ENCODE measurements at places on chromosomes 16 and 17.

GRCh38 chr16:81524382-81524781 is 79.8 kb downstream of the CMIP start:
- DNase-seq = no peak

- DNase-seq = no peak
These were observed 69.8 kb downstream of the SLC39A11 start for GRCh38 chr17:73022694-73023093.

- DNase-seq = no peak
These were observed 7.2 kb downstream of the EFCAB5 start for GRCh38 chr17:29948448-29949215.

GRCh38 chr17:82272495-82273326 is 789 bp downstream of the CSNK1D start:
- DNase-seq = no peak

- no peak for DNase-seq
These were observed 3.2 kb downstream of the THRA start for GRCh38 chr17:40065769-40066510.

DNA sequence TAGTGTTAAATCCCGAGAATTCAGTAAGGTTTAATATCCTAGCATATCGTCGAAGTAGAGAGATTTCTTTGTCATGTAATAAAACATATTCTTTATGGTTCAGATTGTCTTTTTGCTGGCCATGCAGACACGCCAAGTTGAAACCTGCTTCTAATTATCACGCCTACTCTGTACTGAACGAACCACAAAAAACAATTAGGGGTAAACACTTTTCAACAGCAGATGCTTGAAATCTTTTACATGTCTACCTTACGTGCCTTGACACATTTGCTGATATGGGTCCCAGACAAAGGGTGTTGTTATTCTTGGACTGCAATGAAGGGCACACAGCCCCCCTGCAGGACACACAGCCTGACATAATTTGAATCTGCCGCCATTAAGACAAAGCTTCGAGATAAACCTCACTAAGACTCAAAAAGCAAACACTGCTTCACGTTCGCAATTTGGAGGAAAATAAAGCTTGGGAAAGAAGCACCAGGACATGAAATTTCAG is 13.3 kb downstream of the WIPI1 start:
- DNase-seq = no peak

DNA sequence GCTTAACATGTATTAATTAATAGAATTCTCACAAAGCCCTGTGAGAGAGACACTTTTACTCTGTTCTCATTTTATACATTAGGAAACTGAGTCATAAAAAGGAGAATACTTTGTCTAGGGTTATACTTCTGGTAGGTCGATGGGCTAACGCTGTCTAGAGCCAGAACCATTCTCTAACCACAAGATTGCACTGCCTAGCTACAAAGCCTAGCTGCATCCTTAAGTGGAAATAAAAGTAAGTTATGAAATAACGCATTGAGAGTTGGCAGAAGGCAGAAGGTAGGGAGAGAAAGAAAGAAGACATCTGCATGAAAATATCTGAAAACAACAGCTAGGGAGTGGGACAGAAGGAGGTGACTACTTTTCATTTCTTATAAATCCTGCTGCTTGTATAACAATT is 33.2 kb downstream of the IRX6 start:
- no peak for DNase-seq

DNA sequence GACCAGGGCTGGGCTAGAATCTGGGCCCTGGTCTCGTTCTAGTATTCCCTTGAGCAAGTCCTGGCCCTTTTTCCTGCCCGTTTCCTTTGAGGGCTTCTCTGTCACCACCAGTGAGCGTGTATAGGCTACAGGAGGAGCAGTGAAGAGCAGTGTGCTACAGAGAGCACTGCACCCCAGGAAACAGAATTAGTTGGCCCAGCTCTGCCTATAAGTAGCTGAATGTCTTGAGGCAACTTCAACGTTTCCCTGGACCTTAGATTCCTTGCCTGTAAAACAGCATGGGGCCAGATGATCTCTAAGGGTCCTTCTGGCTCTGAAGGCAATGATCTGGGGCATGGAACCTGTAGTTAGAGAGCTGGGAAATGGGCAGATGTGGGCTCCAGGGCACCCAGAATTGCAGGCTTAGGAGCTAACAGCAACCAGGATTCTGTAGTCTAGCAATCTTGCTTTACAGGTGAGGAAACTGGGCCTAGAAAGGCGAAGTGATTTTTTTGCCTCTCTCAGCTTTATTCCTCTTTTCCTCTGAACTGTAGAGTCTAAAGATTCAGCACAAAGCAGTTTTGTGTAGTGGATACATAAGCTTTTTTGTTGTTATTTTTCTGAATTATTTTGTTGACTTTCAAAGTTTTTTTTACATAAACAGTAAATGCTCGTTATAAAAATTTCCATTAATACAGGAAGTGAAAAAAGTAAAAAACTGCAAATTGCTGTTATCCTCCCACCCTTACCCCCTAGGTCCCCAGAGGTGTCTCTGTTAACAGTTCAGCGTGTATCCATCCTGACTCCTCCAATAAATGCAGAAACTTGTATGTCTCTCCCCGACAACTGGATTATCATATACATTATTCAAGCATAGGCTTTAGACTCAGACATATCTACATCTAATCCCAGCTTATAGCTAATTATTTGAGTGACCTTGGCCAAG is 1.7 kb upstream of the MYL4 start:
- DNase-seq = no peak

GRCh38 chr16:86117235-86117634 is 218.3 kb downstream of the IRF8 start:
- DNase-seq = no peak

DNA sequence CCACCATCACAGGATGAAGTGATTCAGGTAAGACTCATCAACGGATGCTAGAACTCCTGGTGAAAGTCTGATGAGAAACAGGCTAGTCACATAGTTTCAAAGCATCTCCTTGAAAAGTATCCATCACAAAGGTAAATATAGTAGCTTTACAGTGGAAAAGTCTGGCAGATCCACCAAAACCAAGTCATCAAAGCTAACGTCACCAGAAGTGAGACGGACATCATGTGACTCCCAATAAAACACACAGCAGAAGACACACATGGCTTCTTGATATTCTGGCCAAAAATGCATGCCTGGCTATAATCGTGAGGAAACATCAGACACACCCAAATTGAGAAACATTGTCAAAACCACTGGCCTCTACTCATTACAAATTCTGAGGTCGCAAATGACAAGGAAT is 17.9 kb upstream of the TRPV3 start:
- DNase-seq = no peak

GRCh38 chr16:56994311-56994710 is 5.0 kb downstream of the NLRC5 start:
- no peak for DNase-seq

- DNase-seq = no peak
These were observed 124.8 kb upstream of the RBL2 start for GRCh38 chr16:53309457-53309856.

All from mesenchymal stem cell (in vitro differentiated cells and primary cell).